MCF 10A (cell line): ENCODE measurements at places on chromosomes 12 and 14. TPM values are rescaled to one million over a fixed set of nuclear protein-coding genes. Genes with fewer than 3 reads are reported as not detected.
A peak's percentile ranks its signal among the peaks of the same experiment; 100 is the strongest.

DNA sequence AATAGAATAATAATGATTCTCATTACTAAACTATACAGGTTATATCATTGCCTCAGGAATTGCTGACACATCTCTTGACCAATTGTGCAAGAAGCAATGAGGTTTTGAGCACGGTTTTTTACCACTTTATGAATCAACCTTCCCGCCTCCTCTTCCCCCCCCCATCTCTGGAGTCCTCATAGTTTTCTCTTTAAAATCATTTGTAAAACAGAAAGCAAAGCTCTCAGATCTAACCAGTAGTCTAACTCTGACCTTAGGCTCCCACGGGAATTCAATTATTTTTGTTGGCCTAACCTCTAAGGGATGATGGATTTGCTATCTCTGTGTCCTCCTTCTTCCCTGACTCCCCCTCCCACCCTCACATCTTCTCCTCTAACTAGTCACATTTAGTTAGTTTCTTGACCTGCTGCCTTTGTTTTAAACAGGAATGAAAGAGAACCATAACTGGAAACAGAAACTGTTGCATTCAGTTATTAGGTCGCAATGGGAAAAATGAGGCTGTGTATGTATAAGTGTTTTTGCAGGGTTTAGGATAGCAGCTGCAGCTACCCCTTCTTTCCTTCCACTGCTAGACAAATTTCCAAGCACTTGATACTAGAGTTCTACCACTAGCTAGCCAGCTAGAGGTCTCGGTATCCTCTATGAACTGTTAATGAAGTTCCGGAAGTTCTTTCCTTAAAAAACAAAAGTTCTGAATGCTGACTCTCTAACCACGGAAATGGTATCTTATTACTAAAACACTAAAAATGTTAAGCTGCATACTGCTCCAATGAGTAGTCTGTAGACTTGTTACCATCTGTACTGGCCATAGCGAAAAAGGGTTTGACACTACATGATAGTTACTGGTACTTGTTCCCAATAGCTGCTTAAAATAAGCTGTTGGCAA is 65.4 kb downstream of the TAOK3 start:
- H3K27me3 ChIP-seq: no peaks in the 10 kb centered on the region
- H3K4me1 ChIP-seq: peaks cover 22% of the 10 kb centered on the region

DNA sequence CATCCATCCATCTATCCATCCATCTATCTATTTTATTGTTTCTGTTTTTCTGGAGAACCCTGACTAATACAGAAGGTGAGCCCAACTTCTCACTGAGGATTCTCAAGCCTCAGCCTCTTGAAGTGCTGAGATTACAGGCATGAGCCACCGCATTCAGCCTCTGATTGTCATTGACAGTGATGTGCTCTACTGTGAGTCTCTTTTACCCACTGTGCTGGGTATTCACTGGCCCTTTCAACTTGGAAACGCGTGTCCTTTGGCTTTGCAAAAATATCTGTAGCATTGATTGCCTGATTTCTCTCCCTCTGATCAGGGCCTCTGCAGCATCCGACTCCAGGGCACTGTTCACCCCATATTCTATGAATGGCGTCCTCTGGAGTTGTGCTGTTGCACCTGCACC is 29.6 kb upstream of the TCL1B start:
- H3K27ac ChIP-seq: no peak overlapping the region
- no peaks in the 10 kb centered on the region for H3K4me1 ChIP-seq
- peaks cover 97% of the 10 kb centered on the region for H3K27me3 ChIP-seq
- H3K36me3 ChIP-seq: no peaks in the 10 kb centered on the region

DNA sequence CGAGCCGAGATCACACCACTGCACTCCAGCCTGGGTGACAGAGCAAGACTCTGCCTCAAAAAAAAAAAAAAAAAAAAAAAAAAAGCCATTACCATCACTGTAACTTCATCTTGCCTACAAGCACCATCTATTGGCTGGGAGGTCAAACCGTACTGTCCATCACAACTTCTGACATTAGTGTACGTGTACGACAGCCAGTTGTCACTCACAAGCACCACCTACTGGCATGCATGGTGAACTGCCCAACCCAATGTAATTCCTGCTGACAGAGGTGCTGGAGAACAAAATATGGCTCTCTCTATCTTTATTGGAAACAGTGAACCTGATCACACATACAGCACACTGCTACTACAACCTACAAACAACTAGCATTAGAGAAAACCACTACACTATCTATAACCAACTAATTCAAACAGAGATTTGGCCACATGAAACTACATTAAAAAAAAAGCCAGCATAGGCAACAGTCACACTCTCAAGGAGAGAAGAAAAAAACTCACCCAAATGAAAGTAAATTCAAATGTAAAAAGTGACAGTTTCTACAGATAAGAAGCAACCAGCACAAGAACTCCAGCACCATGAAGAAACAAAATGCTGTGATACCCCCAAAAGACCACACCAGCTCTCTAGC is 82.3 kb downstream of the PUS7L start:
- no peaks in the 10 kb centered on the region for H3K36me3 ChIP-seq
- DNase-seq: peak; percentile 59
- H3K27ac ChIP-seq: no peak overlapping the region
- no peak overlapping the region for H3K4me3 ChIP-seq

GRCh38 chr12:14874882-14875281 is 10.8 kb downstream of the MGP start:
- no peaks in the 10 kb centered on the region for H3K36me3 ChIP-seq
- H3K27ac ChIP-seq: no peak overlapping the region
- H3K27me3 ChIP-seq: no peaks in the 10 kb centered on the region
- no peak for DNase-seq

DNA sequence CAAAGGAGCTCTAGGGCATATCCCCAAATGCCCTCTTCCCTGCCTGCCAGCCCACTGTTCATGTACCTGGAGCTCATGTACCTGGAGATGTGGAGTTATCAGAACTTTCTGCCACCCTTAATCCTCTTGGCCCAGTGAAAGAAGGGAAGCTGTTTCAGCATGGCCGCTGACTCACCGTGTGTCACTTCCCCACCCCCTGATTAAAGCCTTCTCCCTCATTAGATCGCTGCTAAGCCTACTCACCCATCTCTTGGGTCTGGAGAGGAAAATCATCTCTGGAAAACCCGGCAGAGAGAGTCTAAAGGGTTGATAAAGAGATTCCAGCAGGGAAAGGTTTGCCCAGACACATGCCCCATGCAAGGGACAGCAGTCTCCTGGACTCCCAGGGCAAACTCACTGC is 4.5 kb upstream of the LTBP2 start:
- no peaks in the 10 kb centered on the region for H3K36me3 ChIP-seq
- DNase-seq: peak; percentile 92
- no peaks in the 10 kb centered on the region for H3K27me3 ChIP-seq

DNA sequence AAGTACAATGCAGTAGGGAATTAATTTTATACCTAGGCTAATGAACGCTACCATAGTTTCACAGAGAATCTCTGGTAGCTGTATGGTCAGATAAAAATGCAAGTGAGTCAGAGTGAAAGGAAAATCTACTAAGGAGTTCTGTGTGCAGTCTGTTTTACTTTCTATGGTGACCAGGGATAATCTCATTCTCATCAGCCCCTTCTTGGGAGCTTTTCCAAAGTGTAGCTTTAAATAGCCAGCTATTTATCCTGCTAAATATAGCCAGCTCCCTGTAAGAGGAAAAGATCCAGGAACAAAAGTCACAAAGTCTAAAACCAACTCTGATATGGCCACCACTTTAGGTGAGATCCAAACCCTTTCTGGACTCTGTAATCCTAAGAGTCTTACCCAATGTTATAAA is 75.5 kb downstream of the TMEM116 start:
- peaks cover 1% of the 10 kb centered on the region for H3K4me1 ChIP-seq
- no peak overlapping the region for H3K4me3 ChIP-seq
- no peak overlapping the region for H3K27ac ChIP-seq
- H3K36me3 ChIP-seq: no peaks in the 10 kb centered on the region
- DNase-seq: no peak
- H3K27me3 ChIP-seq: no peaks in the 10 kb centered on the region

- no peak overlapping the region for H3K4me3 ChIP-seq
- no peak for DNase-seq
- no peaks in the 10 kb centered on the region for H3K36me3 ChIP-seq
These were observed 30.2 kb upstream of the NPAS3 start for GRCh38 chr14:32908196-32909084.

DNA sequence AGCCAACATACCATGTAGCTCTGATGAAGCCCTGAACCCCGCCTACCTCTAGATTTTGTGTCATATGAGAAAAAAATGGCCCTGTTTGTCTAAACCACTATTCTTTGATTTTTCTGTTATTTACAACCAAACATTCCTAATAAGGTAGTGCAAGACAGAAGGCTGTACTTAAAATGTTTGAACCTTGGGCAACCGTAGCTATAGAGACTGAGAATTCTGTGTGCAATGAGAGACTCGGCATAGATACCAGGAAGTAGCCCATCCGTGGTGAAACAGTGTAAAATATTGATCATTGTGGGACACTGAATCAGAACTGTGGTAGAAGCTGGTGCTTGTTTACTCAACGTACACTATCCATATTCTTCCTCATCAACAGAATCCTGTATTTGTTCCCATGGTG is 86.5 kb upstream of the TMCC3 start:
- no peak overlapping the region for H3K4me3 ChIP-seq
- no peak for DNase-seq
- H3K27ac ChIP-seq: no peak overlapping the region
- peaks cover 37% of the 10 kb centered on the region for H3K27me3 ChIP-seq
- no peaks in the 10 kb centered on the region for H3K4me1 ChIP-seq
- no peaks in the 10 kb centered on the region for H3K36me3 ChIP-seq

- H3K27ac ChIP-seq: no peak overlapping the region
- no peak for DNase-seq
- H3K36me3 ChIP-seq: peaks cover 47% of the 10 kb centered on the region
- no peaks in the 10 kb centered on the region for H3K27me3 ChIP-seq
These were observed 6.9 kb downstream of the TMBIM6 start for GRCh38 chr12:49748306-49748705.

GRCh38 chr12:75507086-75507485 is 4.3 kb downstream of the KRR1 start:
- no peaks in the 10 kb centered on the region for H3K27me3 ChIP-seq
- peaks cover 17% of the 10 kb centered on the region for H3K36me3 ChIP-seq
- H3K4me1 ChIP-seq: peaks cover 23% of the 10 kb centered on the region

- peaks cover 14% of the 10 kb centered on the region for H3K36me3 ChIP-seq
- H3K4me3 ChIP-seq: peak overlapping the region; percentile 90
- H3K4me1 ChIP-seq: peaks cover 16% of the 10 kb centered on the region
- H3K27ac ChIP-seq: no peak overlapping the region
These were observed 953 bp upstream of the DCAF5 start for GRCh38 chr14:69153873-69154270.

GRCh38 chr12:219891-220352 is 6.0 kb upstream of the SLC6A12 start:
- H3K27me3 ChIP-seq: peaks cover 32% of the 10 kb centered on the region
- H3K36me3 ChIP-seq: no peaks in the 10 kb centered on the region
- no peak overlapping the region for H3K27ac ChIP-seq
- no peaks in the 10 kb centered on the region for H3K4me1 ChIP-seq
- DNase-seq: peak; percentile 71

GRCh38 chr12:23569356-23569755 is 380.1 kb downstream of the SOX5 start:
- no peak overlapping the region for H3K4me3 ChIP-seq
- no peaks in the 10 kb centered on the region for H3K4me1 ChIP-seq
- no peak overlapping the region for H3K27ac ChIP-seq
- H3K27me3 ChIP-seq: peaks cover 18% of the 10 kb centered on the region

DNA sequence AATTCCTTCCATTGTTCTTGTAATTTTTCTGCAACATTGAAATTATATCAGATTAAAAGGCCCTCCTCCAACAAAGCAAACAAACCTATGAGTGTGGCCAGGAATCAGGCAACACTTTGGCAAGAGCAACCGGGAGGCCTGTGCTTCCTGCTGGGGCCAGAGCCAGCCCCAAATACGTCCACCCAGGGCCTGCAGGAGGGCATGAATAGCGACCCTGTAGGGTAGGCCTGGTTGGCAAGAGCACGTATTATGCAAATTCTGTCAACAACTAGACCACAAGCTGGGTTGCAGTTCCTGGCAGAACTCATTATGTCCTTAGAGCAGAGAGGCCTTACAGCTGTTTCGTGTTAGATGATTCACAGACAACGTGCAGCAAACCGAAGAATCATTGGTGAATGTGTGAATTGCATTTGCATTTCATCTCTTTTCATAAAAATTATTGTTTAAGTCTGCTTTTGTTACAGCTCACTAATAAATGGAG is 26.9 kb upstream of the LGALS3 start:
- peak overlapping the region; percentile 99 for H3K27ac ChIP-seq
- peak overlapping the region; percentile 81 for H3K4me3 ChIP-seq
- H3K4me1 ChIP-seq: peaks cover 35% of the 10 kb centered on the region
- peak; percentile 95 for DNase-seq

DNA sequence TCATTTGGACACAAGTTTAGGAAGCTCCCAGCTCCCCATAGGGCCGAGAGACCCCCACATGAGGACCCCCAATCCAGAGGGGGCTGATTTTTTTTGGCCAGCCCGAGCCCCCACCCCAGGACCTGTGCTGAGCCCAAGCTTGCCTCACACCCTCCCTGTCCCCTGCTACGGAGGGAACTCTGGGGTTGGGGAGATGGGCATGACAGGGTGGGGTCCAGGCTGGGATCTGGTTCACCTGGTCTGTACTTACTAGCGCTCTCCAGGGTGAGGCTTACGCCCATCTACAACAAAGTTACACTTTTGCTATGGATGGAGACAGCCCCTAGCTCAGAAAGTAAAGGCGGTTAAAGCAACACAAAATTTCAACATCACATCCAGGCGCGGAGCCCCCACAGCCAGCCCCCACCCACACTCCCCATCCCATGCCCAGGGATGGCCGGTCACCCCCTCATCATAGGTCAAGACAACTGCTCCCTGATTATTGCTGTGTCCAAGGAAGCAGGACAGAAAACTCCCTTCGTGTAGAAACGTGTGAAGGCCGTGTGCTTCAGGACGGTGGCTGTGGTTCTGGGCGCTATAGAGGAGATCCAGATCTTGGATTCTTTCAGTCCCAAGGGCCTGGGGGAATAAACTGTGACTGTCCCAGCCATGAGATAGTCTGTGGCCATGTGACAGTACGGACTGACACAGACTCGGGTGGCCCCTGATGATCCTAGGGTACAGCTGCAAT is 10.7 kb downstream of the SLC25A29 start:
- no peaks in the 10 kb centered on the region for H3K27me3 ChIP-seq
- no peak overlapping the region for H3K27ac ChIP-seq
- no peak overlapping the region for H3K4me3 ChIP-seq
- no peaks in the 10 kb centered on the region for H3K4me1 ChIP-seq
- H3K36me3 ChIP-seq: no peaks in the 10 kb centered on the region
- DNase-seq: no peak

The MANSC4 gene
- total RNA-seq: not detected in 2 replicates

The ZCCHC8 gene
- total RNA-seq: 33.4 and 41.8 TPM in 2 replicates

The ADAMTS20 gene
- not detected in 2 replicates for total RNA-seq

The BIN2 gene
- not detected in 2 replicates for total RNA-seq

The TDRD9 gene
- total RNA-seq: 0.40 and 0.91 TPM in 2 replicates

The TAS2R9 gene
- not detected in 2 replicates for total RNA-seq

The OR4N2 gene
- not detected in 2 replicates for total RNA-seq

The BCDIN3D gene
- total RNA-seq: 6.2 and 8.2 TPM in 2 replicates

The DBX2 gene
- total RNA-seq: not detected in 2 replicates
